ENCODE measurements at places on chromosomes 3 and 15. TPM values are rescaled to one million over a fixed set of nuclear protein-coding genes. Genes with fewer than 3 reads are reported as not detected.

Gene P3H2
- total RNA-seq = 5.0 TPM

Gene ERICH6
- total RNA-seq = not detected

Gene LRRC58
- total RNA-seq = 11.2 TPM

Gene MME
- 6.2 TPM for total RNA-seq

Gene CAMK2N2
- not detected for total RNA-seq

Gene BCHE
- 0.09 TPM for total RNA-seq

Gene CDHR4
- not detected for total RNA-seq

Gene TIMP4
- 0.09 TPM for total RNA-seq

Gene A4GNT
- not detected for total RNA-seq

Gene GOLGA8B
- 10.7 TPM for total RNA-seq

Gene CPLX3
- not detected for total RNA-seq

Gene CEMIP
- 0.27 TPM for total RNA-seq

Gene SPRED1
- total RNA-seq = 29.2 TPM

Gene PDHB
- 55.1 TPM for total RNA-seq

Gene PLA2G4D
- total RNA-seq = not detected

Gene REC114
- not detected for total RNA-seq

Gene CFAP92
- total RNA-seq = not detected

Gene ZNF80
- not detected for total RNA-seq

Gene ZBTB11
- total RNA-seq = 28.2 TPM

Gene GOLGA8J
- total RNA-seq = not detected

Gene SIDT1
- not detected for total RNA-seq

Gene C3orf49
- total RNA-seq = not detected

Gene SPINT1
- 0.56 TPM for total RNA-seq

Gene GOLGA8H
- total RNA-seq = 0.90 TPM

Gene IGSF10
- 0.19 TPM for total RNA-seq

Gene LNP1
- total RNA-seq = 0.94 TPM

Gene GAP43
- not detected for total RNA-seq

Measured in endothelial cell of coronary artery (primary cell).